ENCODE measurements at places on chromosomes 2 and 18.
A peak's percentile ranks its signal among the peaks of the same experiment; 100 is the strongest.

DNA sequence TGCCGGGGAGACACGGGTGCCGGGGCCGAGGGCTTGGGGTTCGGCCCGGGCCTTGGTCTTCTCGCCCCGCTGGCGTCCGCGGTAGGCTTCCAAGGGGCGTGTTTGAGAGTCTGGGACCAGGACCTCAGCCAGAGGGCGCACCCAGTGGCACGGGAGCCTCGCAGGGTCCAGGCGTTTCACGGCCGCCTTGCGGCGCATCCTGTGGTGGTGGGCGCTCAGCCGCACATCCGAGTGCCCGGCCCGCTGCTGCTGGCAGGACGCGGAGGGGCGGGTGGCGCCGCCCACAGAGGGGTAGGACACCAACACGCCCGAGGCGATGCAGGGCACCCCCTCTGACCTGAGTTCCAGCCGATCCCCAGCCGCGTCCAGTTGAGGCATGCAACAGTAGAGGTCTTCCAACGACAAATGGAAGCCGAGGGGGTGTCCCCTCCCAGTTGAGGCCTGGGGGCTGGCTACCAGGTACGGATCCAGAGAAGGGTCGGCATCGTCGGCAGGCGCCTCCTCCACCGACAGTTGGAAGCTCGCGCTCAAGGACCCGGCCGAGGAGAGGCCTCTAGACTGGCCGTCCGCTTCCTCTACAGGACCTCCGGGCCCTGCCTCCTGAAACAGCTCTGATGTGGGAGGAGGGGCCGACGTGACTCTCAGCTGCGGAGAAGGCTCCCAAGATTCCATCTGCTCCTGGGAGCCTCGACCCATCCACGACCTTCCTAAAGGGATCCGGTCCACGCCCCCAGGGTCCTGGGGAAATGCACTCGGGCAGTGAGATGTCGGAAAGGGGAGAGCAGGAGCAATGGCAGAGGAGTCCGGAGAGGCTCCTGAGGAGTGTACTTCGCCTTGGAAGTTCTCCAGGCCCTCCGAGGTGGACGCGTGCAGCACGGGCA is 6.3 kb downstream of the C2orf81 start:
- peak; percentile 47 for DNase-seq

- no peak for DNase-seq
Observed at GRCh38 chr18:49585781-49586663, 24.2 kb downstream of the LIPG start.

DNA sequence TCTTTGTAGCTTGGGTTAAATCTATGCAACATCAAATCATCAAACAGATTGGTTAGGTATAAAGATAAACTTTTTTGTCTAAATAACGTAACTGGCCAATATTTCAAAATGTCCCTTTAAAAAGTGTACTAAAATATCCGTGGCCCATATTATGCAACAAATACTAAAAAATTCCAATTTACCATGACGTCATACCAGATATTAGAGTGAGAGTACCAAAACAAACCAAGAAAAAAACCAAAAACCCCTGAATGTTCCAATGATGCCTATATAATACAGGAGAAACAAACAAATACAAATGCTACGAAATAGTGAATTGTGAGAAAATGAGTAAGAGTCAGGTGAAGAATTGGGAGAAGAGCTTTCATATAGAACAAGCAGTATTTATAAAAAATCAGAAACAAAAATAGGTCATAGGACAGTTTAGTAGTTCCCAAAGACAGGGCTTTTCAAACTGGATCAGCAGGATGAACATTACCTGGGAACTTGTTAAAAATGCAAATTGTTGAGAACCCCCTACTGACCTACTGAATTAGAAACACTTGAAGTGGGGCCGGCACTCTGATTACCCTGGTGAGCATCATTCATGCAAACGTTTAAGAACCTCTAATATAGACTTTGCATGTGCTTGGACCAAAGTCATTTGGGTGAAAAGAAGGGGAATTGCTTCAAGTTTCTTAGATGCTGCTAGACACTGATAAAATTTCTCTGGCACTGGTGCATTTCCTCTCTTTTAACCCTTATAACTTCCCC is 753.7 kb downstream of the DSC3 start:
- DNase-seq: no peak

DNA sequence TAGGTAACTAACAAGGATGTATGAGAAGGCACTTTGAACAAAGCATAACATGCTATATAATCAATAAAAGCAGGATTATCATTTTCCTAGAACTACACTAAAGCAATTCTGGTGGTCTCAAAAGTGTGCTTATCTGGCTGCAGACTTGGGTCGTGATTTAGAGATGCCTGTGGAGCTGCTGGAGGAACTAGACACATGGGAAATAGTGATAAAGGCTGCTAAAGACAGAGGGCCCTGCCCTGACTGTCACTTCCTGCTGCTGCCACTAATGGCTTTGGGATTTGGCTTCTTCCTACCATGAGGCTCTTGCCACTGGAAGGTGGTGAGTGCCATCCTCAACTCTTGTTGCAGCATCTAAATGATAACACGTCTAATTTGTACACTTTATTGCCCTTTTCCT is 22.5 kb downstream of the TMEM178A start:
- DNase-seq: no peak

DNA sequence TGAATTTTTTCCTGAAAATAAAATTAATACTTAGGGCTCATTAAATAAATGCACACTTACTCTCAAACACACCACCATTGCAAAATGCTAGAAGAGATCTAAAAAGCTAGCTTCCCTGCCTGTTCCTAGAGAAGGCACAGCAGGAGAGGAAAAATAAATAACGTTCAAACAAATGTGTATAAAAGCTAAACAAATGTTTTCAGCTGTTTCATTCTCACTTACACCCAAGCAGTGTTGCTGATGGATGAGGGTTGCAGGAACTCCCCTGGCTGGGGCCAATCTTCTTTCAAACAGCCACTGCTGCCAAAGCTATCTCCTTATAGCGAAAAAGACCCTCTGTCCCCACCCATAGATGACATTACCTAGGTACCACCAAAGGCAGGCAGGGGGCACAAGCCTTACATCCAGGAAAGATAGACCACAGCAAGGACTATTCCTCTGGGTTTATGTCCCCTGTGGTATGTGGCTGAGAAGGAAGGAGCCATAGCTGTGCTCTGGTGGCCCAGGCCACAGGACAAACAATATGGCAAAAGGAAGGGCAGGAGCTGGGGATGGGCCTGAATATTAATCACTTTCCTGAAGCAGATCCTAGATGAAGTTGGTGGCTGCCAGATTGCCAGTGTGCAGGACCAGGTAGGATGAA is 214.6 kb downstream of the TTC32 start:
- DNase-seq: no peak

DNA sequence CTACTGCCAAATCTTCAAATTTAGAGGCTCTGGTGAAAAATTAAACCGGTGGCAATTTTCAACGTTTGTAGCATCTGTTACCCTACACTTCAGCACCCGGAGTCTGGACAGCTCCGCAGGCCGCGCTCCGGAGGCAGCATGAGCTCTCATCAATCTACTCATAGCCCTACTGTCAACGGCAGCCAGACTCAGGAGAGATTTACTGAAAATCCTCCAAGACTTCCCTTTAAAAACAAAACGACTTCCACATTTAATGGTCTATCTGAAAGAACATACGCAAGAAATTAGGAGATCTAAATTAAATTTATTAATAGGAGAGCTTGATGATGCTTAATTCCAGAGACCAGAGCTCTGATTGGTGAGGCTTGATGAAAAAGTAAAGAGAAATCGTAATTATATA is 970 bp upstream of the ADCYAP1 start:
- peak; percentile 56 for DNase-seq

DNA sequence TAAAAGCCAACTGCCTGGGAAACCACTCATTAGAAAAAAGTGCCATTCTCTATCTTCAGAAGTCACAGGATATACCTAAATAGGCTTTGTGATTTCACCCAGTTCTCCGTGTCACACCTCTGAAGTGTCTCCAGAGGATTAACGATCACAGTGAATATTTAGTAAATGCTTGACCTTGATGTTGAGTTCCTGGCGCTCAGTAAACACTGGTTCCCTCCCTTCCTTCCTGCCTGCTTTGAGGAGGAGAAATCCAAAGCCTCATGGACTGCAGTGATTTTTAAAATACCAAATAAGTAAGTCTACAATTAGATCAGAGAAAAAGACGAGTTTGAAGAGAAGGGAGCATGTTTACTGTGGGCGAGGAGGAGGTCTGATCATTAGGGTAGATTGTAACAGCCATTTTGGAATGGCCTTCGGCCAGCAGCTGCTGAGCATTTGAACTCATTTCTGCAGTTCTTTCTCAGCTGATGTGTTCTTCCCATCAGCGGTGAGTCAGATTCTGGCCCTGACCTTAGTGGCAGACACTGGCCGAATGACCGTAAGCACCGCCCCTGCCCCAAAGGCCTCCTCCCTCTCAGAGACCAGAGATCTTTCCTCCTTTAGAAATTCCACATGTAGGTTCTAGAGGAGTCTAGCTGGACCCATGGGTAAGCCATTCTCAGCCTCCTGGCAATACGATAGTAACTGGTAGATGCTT is 62.1 kb upstream of the SLC16A14 start:
- DNase-seq: no peak

DNA sequence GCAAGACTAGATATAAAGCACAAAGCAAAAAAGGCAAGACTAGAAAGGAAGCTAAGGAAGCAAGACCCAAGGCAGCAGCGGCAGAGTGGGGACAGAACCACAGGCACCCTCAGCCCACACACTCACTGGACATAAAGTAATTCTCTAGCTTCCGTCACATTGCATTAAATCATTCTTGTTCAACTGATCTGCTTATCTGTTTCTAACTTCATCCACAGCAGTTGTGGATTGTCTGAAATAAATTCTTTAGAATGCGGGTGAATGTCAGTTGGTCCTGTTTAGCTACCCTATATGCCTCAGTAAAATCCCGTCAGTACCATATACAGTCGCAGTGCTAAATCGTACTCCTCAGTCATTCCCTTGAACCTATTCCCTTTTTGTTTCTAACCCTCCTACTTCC is 183.2 kb upstream of the SLC39A10 start:
- DNase-seq: no peak

DNA sequence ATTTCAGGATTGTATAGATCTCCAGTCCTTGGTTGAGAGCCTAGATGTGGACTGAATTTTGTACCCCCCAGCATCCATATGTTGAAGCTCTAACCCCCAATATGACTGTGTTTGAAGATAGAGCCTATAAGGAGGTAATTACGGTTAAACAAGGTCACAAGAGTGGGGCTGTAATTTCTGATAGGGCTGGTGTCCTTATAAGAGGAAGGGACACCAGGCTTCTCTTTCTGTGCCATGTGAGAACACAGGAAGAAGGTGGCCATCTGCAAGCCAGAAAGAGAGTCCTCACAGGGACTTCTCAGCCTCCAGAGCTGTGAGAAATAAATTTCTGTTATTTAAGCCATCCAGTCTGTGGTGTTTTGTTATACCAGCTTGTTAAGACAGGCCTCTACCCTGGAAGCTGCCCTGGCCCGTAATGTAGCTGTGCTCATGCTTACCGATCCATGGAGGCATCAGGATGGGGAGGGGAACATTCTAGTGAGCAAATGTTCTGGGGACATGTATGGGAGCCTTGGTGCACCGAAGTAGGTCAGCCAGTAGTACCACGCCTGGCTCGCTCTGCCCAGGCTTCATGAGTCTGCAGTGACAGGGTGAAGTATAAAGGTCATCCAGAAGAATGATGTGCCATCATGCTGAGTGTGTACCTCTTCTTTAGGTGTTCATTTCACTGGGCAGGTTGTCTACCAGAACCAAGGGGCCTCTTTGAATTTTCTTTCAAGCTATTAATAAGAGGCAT is 16.1 kb downstream of the RASGRP3 start:
- DNase-seq: no peak

- no peak for DNase-seq
Observed at GRCh38 chr18:66344227-66344626, 259.7 kb downstream of the CDH19 start.

DNA sequence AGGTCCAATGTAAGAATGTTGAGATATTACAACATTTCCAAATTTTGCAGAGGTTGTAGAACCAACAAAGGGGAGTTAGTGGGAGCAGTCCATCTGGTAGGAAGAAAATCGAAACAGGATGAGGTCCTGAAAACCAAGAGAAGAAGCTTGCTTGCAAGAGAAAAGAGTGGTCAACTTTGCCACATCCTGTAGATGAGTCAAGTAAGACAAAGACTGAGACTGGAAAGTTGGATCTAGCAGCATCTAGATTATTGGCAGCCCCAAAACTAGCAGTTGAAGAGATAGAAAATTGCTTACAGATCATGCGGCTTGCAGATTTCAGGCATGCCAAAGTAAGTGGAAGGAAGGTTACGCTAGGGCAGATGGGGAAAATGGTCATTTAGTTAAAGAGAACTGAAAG is 378.9 kb downstream of the GRB14 start:
- DNase-seq: no peak

DNA sequence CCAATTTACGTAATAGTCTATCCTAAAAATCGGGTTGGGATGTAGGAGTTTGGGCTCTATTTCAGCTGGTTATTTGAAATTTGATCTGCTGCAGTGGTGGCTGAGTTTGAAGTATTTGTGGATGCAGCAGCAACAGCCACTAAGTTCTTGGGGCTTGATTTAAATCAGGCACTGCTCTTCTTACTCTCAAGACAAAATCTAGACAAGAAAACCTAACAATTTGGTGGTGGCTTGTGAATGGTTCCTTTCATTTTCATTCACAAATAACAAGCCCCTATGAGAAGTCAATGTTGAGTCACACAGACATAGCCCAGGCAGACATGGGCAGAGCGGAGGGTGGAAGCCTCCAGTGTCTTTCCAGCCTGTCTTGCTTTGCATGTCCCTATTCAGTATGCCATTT is 199.3 kb downstream of the LTBP1 start:
- no peak for DNase-seq

DNA sequence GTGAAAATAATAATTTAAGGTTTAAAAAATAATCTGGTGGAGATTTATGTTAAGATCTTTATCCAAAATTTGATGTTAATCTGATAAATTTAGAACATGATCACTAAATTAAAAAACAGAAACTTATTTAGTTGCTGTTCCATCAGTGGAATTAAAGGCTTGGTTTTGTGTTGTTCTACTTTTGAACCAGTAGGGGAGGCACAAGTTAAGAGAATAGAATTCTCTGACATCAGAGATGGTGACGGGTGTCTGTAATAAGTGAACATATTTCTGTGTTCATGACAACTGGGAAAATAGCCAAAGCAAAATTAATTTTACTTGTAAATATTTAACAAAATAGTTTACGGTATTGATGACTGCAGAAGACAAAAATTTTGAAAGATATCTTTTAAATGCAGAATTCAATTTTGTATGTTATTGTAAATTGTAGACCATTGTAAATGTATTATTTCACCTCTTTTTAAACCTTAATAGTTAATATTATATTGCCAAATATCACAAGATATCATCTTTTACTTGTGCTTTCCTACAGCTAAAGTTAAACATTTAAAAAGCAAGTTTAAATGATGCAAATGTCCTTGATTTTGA is 106.0 kb downstream of the UBR3 start:
- no peak for DNase-seq

GRCh38 chr2:233800208-233800607 is 22.1 kb downstream of the MROH2A start:
- no peak for DNase-seq

GRCh38 chr2:170689481-170689880 is 25.7 kb upstream of the SP5 start:
- DNase-seq: no peak

- no peak for DNase-seq
Observed at GRCh38 chr2:143226714-143227541, 97.7 kb downstream of the ARHGAP15 start.
